ENCODE measurements at places on chromosomes 16 and 17.

DNA sequence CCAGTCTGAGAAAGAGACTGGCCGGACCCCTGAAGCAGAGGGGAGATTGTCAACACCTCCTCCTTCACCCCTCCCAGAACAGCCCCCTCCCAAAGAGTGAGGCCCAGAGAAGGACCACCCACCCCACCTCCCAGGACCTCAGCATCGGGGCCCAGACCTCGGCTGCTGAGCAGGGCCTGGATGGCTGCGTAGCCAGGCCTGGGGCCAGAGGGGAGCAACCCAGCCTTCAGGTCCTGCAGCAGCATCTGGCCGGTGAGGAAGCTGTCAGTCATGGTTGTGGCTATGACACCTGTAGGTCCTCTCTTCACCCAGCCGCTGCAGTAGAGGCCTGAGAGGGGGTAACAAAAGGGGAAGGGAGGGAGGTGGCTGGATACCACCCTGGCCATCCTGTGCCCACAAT lies 3.2 kb upstream of the GRIN2C start:
- DNase-seq, result no peak

DNA sequence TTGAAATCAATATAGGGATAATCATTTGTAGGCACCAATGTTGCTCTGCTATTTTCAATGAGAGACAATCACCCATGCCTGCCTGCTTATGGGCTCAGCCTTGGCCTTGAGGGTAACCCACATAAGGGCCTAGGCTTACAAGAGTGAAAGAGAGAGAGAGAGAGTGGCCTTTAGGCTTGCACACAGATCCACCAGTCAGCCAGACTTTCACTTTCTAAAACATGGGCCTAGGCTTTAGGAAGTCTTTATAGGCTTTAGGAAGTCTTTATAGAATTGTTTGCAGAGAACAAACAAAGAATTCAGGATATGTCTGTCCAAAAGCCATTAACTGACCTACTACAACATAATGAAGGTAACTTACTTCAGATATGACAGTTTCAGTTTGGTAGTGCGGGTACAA lies 3.4 kb downstream of the ABCA9 start:
- no peak for DNase-seq

GRCh38 chr17:66945147-66945835 lies 19.2 kb upstream of the CACNG4 start:
- no peak for DNase-seq

DNA sequence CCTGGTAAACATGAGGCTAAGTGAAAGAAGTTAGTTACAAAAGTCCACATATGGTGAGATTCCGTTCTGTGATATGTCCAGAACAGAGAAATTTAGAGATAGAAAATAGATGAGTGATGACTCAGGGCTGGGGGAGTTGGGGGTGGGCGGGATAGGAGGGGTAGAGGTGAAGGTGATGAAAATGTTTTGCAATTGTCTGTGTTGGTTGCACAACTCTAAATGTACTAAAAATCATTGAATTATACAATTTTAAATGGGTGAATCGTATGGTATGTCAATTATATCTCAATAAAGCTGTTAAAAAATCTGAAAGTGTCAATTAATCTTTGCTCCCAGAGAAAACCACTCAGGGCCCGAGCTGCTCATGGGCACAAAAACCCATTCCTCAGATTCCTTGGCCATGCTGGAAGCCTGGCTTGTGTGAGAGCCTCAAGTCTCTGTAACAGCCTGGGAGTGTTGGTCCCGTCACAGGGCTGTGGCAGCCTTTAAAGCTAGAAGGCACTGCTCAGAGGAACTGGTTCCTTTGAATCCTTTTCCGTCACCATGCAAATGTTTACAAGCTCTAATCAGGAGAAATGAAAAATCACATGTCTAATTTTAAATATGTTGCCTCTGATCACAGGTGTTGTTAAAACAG lies 225.3 kb downstream of the WWOX start:
- no peak for DNase-seq

DNA sequence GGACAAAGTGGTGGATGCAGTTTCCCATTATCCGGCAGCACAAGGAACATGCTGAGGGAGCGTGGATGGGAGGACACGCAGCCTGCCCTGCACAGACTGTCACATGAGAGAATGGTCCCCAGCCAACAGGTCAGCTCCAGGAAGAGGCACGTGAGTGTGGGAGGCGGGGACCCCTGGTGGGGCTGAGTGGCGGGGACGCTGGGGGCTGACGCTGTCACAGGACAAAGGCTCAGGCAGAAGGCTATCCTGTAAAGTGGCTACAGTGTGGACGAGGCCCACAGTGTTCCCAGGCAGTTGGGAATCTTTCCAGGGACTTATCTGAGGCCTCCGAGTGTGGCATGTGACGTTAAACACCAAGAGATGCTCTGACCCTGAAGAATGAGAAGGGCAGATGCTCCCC lies 30.4 kb downstream of the MBTPS1 start:
- no peak for DNase-seq

- no peak for DNase-seq
Measured at GRCh38 chr17:82841921-82842596, 2.2 kb upstream of the ZNF750 start.

- peak; percentile 80 for DNase-seq
Measured at GRCh38 chr17:8409966-8410882, 12.6 kb upstream of the RNF222 start.

- DNase-seq, result no peak
Measured at GRCh38 chr17:63436523-63437110, 9.5 kb downstream of the CYB561 start.

DNA sequence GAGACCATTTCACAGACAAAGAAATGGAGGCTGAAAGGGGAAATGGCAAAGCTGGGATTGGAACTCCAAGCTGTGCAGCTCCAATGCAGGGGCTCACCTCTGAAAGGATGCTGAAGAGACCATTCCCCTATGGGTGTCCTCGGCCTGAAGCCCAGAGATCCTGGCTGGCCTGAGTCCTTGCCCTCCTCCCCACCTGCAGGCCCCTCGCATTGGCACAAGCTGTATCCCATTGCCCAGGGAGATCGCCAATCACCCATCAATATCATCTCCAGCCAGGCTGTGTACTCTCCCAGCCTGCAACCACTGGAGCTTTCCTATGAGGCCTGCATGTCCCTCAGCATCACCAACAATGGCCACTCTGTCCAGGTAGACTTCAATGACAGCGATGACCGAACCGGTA lies 2.6 kb downstream of the CA7 start:
- DNase-seq, result no peak

- DNase-seq, result no peak
Measured at GRCh38 chr17:31509805-31510177, 118.3 kb downstream of the RAB11FIP4 start.

GRCh38 chr16:67514382-67514828 lies 14.2 kb upstream of the RIPOR1 start:
- DNase-seq, result peak; percentile 76

- DNase-seq, result no peak
Measured at GRCh38 chr17:40515011-40515410, 13.6 kb upstream of the TNS4 start.

DNA sequence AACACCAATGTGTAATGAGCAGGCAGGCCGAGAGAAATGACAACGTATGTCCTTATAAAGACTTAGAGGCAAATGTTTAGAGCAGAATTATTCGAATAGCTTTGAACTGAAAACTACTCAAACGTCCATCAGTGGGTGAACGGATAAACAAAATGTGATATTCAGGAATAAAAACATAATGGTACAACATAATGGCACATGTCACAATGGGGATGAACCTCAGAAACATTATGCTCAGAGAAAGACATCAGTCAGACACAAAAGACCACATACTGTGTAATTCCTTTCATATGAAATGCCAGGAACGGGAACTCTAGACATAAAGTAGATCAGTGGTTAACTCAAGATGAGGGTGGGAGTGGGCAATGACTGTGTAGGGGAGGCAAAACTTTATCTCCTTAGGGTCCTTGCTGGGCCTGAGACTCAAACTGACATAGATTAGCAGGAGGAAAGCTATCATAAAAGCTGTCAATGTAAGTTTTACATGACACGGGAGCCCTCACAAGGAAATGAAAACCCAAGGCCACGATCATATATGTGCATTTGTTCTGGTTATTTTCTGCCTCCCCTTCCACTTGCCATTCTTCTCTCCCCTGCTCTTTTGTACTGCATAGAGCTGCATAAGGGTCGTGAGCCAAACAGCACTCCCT lies 14.8 kb upstream of the ARL4D start:
- no peak for DNase-seq

DNA sequence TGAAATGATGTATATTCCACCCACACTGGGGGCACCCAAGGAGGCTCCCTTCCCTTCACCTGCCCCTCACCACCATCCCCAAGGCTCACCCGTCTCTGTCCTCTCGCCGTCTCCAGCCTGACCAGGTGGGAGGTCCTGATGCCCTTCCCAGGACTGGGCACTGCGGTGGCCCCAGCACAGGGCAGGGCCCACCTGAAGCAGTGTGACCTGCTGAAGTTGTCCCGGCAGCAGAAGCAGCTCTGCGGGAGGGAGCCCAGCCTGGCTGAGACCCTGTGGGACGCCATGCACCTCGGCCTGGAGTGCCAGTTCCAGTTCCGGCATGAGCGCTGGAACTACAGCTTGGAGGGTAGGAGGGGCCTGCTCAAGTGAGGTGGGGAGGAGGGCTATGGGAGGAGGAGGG lies 9.9 kb downstream of the PPY start:
- DNase-seq, result no peak

GRCh38 chr17:49588726-49589576 lies 13.3 kb downstream of the NXPH3 start:
- peak; percentile 71 for DNase-seq

DNA sequence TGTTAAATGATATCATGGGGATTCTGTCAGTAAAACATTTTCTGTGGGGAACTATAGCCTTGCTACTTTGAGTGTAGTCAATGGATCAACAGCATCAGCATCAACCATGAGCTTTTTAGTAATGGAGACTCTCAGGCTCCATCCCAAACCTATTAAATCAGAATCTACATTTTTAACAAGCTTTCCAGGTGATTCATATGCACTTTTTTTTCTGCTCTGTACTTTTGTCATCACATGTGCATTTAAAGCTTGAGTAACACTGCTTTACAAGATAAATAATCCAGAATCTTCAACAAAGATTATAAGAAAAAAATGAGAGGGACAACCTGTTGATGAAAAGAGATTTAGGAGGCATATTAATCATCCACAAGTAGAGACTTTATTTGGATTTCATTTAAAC lies 23.5 kb downstream of the NUP93 start:
- peak; percentile 67 for DNase-seq

- DNase-seq, result no peak
Measured at GRCh38 chr16:56844056-56844455, 21.0 kb upstream of the SLC12A3 start.

DNA sequence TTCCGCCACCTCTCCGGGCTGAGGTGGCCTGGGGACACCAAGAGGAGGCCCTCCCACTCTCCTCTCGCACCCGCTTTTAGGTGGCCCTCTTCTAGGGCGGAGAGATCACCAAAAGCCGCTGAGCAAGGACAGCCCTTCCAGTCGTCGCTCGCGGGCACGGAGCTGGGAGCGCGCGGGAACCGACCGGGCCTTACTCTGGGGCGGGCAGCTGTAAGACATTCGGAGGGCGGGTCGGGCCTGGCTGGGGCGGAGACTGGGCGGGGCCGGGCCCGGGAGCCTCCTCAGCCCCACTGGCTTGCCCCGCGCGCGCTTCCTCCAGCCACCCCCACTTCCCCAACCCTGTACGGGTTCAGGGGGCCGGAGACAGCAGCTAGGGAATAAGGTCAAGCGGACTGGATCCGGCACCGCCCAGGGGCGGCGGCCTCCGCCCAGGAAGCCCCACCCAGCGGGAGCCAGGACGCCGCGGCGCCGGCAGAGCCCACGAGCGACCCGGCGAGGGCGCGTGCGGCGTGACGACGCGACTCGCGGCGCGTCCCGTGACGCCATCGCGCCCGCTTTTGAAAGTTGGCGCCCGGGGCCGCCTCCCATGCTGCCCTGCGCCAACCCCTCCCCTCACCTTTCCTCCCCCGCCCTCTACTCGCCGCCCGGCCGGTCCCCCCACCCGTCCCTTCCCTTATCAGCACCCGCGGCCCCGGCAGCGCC lies 351 bp upstream of the CTCF start:
- peak; percentile 95 for DNase-seq

DNA sequence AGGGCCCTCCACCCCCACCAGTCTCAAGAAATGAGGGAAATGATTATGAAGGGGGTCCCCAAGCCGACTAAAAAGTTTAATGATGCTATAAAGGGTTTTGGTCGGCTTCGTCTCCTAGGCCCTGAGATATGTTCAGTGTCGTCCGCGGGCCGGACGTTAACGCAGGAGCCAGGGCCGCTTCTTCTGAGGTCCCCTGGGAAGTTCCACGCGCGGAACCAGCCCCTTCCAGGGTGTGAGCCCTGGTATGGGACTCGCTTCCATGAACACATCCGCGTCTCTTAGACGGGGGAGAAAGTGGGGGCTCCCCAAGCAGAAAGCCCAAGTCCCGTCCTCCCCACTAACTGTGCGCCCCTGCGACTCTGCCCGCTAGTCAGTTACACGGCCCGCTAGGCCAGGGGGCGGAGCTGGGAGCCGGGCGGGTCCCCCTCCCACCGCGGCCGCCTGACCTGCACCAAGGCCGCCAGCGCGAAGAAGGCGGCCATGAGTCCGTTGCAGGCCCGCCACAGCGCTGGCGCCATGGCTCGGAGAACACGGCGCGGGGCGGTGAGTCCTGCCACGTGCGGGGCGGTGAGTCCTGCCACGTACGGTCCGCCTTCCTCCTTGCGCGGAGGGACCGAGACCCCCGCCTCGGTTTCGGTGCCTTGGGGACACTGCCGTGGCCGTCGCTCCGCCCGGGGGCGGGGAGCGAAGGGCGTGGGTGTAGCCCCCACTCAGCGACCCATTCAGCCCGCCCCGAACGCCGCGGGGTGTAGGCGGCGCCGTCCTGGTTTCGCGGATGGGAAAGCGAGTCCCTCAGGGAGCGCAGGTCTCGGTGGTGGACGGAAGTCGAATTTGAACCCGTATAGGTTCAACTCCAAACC lies at the start of gene TMEM220:
Gene TMEM220, minus strand, starts transcription at position 690 of the 860 bp plus-strand sequence. Its CDS starts 172 bp downstream, at position 518.
- DNase-seq, result peak; percentile 45

Measured in HFFc6 (cell line).